ENCODE measurements at places on chromosomes 5 and 9. TPM values are rescaled to one million over a fixed set of nuclear protein-coding genes. Genes with fewer than 3 reads are reported as not detected.

The NAA35 gene
- 20.4 TPM for total RNA-seq

The STXBP1 gene
- 21.3 TPM for total RNA-seq

The LCN12 gene
- total RNA-seq: 2.8 TPM

The NR2F1-AS1 gene
- not detected for total RNA-seq

The BRINP1 gene
- total RNA-seq: not detected

The KCNV2 gene
- total RNA-seq: not detected

The ISOC1 gene
- total RNA-seq: 14.7 TPM

The OMD gene
- total RNA-seq: not detected

The IFNA2 gene
- not detected for total RNA-seq

The TNFSF15 gene
- total RNA-seq: 2.2 TPM

The TRIP13 gene
- total RNA-seq: 20.1 TPM

The CATSPER3 gene
- total RNA-seq: 1.1 TPM

The RPS14 gene
- total RNA-seq: 4,054 TPM

The TIMD4 gene
- total RNA-seq: 3.4 TPM

The RGS7BP gene
- not detected for total RNA-seq

The ACER2 gene
- 2.4 TPM for total RNA-seq

The SLC34A1 gene
- total RNA-seq: 0.38 TPM

The TBCA gene
- total RNA-seq: 161 TPM

The PKD2L2 gene
- not detected for total RNA-seq

The PPIC gene
- total RNA-seq: not detected

The TOMM5 gene
- 75.6 TPM for total RNA-seq

The CDO1 gene
- total RNA-seq: 0.79 TPM

The HAVCR2 gene
- total RNA-seq: 53.7 TPM

The TSSK1B gene
- not detected for total RNA-seq

The HTR1A gene
- total RNA-seq: not detected

The EQTN gene
- not detected for total RNA-seq

The ZNF462 gene
- 0.55 TPM for total RNA-seq

The RASEF gene
- 0.08 TPM for total RNA-seq

The DNM1 gene
- 0.25 TPM for total RNA-seq

The PNPLA7 gene
- 7.0 TPM for total RNA-seq

The DMRTA1 gene
- not detected for total RNA-seq

The PCDHA1 gene
- total RNA-seq: not detected

The PCDHGA1 gene
- total RNA-seq: not detected

The PCDHB13 gene
- not detected for total RNA-seq

The TLX3 gene
- not detected for total RNA-seq

The CD74 gene
- 608 TPM for total RNA-seq

The CD274 gene
- total RNA-seq: 9.5 TPM

Data from activated naive CD4-positive, alpha-beta T cell treated with anti-CD3 and anti-CD28 coated beads, Interleukin-2, amount 10 ng/mL, durations not matched to agents 5 hours and 36 hours (primary cell).